Activated T-helper 17 cell treated with anti-CD3 and anti-CD28 coated beads, Interleukin-2, amount 50 U/mL, for 72 hours (primary cell): ENCODE measurements at places on chromosomes 7 and 10.

- no peak for ATAC-seq
Observed at GRCh38 chr10:50316695-50317648, 65.7 kb upstream of the ASAH2 start.

GRCh38 chr10:77197544-77197943 is 440.1 kb downstream of the KCNMA1 start:
- ATAC-seq: no peak

DNA sequence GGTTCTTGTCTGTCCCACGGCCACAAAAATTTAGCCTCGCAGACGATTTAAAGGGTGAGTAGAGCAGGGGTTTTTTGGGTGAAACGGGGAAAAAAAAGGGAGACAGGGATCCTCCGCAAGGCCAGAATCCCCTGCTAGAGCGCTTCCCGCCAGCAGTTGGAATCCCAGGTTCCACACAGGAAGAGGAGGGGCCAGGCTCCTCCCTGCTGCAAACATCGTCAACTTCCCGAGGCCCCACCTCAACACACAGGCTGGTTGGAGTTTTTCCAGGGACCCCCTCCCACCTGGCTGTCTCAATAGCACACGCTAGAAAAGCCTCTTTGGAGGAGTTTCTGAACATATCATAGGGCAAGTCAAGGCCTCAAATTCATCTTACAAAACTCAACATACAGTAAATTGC is 112.7 kb downstream of the MTERF1 start:
- no peak for ATAC-seq

GRCh38 chr7:150806863-150807262 is 6.3 kb downstream of the TMEM176A start:
- ATAC-seq: no peak

DNA sequence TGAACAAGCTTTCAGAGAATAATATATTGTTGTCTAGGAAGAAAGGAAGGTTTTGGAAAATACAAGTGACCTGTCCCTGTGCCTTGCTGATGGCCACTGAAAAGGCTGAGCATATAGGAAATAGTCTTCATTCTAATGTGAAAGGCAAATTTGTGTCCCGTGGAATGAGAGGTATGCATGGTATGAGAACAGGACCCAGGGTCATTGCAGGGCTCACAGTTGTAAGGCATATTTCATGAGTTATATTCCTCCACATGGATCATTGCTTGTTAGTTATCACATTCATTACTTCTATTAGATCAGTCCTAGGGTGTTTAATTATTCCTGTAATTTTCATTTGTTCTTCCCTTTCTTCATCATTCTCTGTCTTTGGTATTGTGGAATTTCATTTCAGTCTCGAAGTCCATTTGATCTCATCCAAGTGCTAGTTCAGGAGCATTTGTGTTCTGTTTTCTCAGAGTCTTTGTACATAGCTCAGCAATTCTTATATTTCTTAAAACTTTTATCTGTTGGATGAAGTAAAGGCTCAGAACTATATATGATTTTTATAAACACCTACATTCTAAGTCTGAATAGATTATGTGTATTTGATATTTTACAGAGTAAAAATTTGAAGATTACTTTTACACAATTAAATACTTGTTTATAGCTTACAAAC is 39.4 kb upstream of the ARHGAP21 start:
- no peak for ATAC-seq

DNA sequence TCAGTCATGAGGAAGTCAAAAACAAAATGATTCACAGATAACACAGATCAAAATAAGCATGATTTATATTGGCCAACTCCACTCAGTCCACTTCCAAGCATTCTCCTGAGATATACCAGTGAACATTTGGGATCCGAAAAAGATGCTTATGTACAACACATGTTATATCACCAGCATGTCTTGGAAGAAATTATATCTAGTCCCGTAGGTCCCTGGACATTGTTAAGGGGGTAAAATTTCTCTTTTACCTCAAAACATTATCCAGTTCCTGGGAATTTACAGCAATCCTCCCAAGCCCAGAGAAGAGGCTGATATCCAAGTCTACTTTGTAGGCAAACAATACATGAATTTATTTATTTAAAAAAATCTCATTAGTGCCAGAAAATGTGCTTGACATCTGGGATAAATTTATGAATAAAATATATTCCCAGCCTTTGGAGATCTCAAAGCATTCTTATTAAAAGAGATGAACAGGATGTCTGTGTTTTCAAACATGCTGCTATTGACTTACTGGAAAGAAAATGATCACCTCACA is 582.2 kb upstream of the ZWINT start:
- no peak for ATAC-seq

- ATAC-seq: peak; percentile 58
Observed at GRCh38 chr7:150432915-150433892, 17.2 kb upstream of the GIMAP8 start.

- peak; percentile 60 for ATAC-seq
Observed at GRCh38 chr10:110547139-110547761, 20.2 kb upstream of the SMC3 start.

- no peak for ATAC-seq
Observed at GRCh38 chr7:45924283-45924682, 3.2 kb upstream of the IGFBP3 start.

DNA sequence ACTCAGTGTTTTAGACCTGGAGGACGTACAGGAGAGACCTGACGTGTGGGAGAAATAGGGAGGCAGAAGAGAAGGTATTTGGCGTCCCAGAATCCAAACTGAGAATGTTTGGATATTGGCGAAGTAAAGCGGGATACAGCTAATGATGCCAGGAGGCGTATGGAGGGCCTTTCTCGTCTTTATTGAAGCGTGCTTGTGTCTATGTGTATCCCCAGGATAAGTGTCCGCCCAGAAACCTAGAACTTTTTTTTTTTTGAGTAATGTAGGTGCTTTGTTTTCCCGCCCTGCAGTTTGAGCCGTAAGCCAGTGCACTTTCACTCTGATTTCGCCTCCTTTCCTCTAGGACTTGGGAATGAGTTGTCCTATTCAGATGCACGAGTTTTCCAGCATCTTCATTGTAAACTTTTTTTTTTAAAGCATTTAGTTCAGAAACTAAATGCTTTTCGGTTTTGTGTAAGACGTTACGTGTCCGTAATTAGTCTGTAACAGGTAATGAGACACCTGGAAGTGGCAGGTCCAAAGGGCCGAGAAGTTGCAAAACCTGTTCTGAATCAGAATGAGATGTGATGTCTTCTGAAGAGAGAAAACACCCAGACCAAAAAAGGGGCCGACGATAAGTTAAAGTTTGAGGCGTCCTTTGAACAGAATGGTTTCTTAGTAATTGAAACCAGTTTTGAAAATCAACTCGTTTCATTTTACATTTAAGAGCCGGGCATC is 746 bp downstream of the ARL5B start:
- peak; percentile 13 for ATAC-seq

GRCh38 chr7:87479951-87480350 is 4.5 kb upstream of the ABCB4 start:
- no peak for ATAC-seq

DNA sequence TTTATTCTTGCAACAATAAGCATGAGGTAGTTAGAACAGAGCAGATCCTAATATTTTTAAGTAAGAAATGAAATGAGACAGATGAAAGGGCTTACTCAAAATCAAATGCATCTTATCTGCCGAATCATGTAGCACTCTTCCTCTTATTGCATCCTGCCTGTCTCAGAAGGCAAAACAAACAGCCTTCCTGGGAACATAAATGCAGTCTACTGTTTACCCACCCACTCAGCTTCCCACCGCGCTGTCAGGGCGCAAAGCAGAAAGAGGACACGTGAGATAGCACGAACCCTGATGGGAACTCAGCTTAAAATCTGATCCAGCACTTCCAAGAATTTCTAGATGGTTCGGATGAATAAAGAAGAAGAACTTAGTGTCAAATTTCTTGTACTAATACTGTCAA is 114.4 kb upstream of the CDK1 start:
- ATAC-seq: no peak

GRCh38 chr10:12919574-12919973 is 81.9 kb downstream of the CCDC3 start:
- no peak for ATAC-seq

DNA sequence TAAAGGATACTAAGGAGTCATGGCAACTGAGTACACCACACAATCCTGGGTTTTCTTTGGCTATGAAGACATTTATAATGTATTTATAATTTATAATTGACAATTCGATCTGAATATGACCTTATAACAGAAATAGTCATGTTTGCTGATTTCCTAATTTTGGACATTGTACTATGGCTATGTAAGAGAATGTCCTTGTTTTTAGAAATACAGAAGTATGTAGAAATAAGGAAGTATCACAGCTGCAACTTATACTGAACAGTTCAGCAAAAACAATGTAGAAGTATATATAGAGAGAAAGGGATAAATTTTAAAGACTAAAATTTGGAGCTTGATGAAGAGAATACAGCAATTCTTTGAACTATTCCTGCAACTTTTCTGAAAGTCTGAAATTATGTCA is 32.6 kb downstream of the PRLHR start:
- no peak for ATAC-seq

DNA sequence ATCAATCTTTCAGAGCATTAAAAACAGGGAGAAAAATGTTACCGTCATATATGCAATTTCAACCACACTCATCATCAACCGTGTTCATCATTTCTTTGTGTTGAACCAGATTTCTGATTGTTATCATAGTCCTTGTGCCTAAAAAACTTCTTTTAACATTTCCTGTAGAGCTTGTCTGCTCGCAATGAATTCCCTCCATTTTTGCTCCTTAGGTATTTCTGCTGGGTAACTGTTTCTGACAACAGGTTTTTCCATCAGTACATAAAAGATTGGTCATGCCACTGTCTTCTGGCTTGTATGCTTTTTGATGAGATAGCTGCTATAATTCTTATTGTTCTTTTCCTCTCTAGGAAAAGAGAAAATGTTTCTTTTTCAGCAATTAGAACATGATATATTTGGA is 8.6 kb upstream of the RBM33 start:
- ATAC-seq: no peak

- no peak for ATAC-seq
Observed at GRCh38 chr10:3579845-3580244, 205.2 kb downstream of the KLF6 start.

DNA sequence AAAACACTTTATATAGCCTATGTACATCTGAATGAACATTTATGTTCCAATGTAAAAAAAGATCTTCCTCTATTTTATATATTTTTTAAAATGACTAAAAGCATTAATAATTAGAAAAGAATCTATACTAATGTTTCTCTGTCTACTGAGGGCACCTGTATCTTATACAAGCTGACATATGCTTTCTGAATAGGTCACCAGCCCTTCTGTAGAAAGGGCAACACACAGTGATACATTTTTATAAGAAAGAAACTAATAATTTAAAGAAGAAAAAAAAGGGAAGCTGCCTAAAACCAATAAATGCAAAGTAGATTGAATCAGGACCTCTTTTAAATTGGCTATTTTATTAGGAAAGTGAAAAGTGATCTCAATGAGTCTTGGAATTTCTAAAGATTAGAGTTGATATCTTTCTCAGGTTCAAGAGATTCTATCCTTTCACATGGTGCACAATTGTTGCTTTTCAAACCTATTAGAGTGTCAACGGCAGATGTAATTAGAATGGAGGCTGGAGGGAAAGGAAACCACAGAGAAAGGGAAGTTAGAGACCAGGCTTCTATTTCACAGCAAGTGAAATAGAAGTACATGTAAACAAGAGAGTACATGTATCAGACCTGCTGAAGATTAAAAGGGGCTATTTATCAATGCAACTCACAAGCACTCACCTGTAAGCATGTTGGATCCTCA is 6.3 kb downstream of the MTPN start:
- ATAC-seq: no peak

DNA sequence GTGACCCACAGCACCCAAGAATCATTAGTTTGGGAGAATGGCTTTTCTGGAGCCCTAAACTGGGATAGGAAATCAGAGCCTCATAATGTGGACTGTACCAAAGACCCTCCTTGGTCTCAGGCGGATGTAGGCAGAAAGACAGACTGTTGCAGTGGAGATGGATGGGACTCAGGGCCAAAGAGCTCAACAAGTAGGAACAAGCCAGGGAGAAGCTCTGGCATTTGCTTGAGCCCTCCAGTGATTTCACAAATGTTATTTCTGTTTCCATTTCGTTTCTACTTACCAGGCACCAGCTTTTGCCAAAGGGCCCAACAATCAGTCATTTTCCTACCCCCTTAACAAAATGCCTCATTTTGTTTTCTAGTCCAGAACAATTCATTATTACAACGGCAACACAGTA is 762.7 kb downstream of the KCNMA1 start:
- ATAC-seq: no peak

- no peak for ATAC-seq
Observed at GRCh38 chr7:159040912-159041711, 103.6 kb downstream of the VIPR2 start.

GRCh38 chr10:44898665-44899064 is 12.5 kb upstream of the TMEM72 start:
- ATAC-seq: no peak

- ATAC-seq: no peak
Observed at GRCh38 chr10:113947184-113948041, 93.0 kb downstream of the NHLRC2 start.

DNA sequence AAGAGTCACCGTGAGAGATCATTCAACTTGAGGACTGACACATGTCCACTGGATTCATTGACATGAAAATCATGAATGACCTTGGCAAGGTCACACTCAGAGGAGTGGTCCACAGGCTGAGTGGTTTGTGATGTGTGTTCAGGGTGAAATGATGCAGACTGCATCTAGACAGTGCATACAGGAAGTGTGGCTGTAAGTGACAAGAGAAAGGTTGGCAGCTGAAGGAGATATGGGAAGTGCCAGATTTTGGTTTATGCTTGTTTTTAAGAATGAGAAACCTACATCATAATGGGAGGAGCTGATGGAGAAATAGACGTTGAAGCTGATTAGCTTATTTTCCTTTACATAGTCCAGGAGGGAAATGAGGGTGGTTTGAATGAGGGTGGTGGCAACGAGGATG is 64.8 kb upstream of the VIPR2 start:
- no peak for ATAC-seq

- no peak for ATAC-seq
Observed at GRCh38 chr7:81533426-81533825, 236.4 kb downstream of the HGF start.

DNA sequence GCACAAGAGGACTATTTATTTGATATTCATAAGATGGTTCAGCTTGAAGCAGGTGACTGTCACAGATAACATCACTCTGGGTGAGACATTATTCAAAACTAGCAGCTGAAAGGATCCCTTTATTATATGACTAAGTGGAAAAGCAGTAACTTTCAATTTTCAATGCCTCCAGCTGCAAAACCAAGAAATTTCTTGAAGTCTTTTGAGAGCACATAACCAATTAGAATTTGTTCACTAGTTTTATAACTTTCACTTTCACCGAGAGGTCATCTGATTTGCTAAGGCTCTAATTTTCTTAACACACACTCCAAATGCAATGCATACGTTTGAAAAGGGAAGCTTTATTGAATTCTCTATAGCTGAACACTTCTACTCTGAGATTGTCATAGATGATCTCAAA is 88.6 kb upstream of the KLF14 start:
- ATAC-seq: peak; percentile 40

DNA sequence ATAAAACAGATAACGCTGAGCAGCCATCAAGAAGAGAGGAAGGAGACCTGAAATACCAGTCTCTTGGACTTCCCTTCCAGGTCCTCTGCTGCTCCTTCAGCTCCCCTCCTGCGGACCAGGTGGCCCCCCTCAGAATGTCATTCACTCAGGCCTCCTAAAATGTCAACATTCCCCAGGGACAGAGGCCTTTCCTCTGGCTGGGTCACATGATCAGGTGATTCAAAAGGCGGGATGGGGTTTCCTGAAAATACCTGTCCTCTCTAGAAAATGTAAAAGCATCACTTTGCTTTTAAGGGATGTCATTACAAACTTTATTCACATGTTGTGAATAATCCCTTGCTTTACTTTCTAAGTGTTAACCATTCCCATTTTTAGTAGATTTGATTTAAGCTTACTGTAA is 311.1 kb downstream of the INHBA start:
- no peak for ATAC-seq

- ATAC-seq: no peak
Observed at GRCh38 chr7:114653364-114654088, 238.9 kb downstream of the FOXP2 start.
